ENCODE measurements at places on chromosomes 13 and 19.

DNA sequence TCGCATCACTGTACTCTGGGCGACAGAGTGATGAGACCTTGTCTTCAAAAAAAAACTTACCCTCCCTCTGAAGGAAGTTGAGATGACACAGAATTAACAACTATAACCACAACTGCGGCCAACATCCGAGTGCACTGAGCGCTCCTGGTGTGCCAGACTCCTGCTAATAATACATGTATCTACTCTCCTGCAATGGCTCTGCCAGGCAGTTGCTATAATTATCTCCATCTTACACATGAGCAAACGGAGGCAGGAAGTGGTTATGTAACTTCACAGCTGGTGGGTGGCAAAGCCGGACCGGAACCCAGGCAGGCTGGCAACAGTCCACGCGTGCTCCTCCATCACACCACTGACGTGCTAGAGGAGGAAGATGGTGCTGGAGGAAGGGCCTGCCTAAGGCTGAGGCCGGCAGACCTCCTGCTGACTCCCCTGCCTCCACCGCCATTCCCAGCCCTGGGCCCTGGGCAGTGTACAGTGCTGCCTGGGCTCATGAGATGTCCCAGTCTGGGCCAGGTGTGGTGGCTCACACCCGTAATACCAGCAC lies 12.6 kb downstream of the XRCC1 start:
- DNase-seq: peak; percentile 53

DNA sequence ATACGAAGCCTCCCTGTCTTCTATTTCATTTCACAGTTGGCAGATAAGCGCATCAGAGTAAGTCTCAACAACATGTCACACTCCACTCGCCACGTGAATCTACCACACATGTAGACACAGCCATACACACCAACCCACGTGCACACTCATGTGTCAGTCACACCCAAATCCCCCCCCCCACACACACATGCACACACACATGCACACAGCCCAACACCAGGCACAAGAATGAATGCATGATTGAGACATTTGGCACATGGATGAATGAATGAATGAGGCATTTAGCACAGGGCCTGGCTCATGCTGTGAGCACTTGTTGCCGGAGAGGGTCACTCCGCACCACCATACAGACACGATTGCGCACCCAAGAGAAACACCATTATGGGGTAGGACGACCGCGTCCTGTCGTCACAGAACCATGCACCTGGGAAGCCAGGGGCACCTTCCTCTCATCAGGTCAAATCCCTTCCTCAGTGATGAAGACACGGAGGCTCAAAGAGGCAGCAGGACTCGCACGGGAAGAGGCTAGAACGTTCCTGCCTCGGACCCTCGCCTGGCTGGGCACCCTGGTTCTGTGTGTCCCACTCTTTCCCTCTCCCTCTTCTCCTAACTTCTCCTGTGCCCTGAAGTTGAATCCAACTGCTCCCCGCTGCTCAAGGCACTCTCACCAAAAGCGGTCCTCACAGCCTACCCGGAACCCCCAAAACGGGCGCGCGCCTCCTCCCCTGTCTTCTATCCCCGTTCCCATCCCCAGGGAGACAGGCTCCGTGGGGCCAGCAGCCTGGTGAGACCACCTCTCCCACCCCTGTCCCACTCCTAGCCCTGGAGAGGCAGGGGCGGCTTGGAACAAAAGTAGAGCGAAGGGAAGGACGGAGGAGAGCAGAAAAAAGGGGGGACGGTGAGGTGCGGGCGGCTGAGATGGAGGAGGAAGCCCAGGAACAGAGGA lies 1.3 kb downstream of the MEIS3 start:
- no peak for DNase-seq

GRCh38 chr13:111555268-111555808 lies 234.9 kb downstream of the TEX29 start:
- DNase-seq: no peak

GRCh38 chr19:23778566-23778965 lies 19.9 kb upstream of the ZNF681 start:
- no peak for DNase-seq

DNA sequence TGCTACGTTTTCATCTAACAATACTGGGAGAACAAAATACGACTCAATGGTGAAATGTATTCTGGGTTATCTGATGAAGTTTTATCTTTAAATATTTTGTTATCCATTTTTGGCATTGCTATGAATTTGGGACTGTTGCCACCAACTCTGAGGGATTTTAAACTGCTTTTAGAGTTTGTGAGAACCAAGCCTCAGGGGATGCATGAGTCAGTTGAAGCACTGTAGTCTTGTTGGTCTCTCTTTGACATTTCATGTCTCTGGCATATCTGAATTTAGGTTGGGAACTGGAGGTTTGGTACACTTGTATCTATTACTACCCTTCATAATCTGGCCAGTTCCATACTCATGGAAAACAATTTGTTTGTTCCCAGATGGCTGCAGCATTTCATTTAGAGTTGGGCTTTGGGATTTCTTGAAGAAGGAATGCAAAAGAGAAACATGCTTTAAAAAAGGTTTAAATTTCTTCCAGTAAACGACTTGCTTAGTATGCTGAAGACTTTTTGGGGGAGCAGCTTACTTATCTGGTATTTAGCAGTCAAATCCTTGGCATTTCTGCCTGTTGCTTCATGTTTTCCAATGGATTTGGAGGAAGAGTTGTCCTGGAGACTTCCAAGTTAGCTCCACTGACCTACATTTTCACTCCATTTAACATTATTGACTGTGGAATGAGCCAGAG lies 28.9 kb downstream of the ARHGEF7 start:
- DNase-seq: no peak

- no peak for DNase-seq
Measured at GRCh38 chr19:13135068-13136062, 14.8 kb downstream of the STX10 start.

DNA sequence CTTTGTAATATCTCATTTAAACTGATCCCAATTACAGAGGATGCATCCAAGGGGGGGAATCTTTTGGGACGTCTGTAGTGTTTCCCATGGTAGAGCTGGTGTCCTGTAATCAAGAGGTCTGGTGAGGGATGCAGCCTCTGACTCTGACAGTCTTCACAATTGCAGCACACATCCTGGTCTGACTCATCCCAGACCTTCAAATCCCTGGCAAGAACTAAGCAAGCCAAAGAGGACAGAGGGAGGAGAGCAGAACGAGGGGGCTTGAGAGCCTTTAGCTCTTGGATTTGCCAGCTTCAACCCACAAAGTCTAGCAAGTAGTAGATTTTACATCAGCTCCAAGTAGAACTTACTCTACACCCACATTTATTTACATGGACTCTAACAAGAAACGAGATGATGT lies 17.3 kb upstream of the FCGBP start:
- no peak for DNase-seq

GRCh38 chr13:112822851-112823250 lies 133.0 kb downstream of the ATP11A start:
- DNase-seq: no peak

GRCh38 chr13:111482126-111482525 lies 161.7 kb downstream of the TEX29 start:
- DNase-seq: no peak

GRCh38 chr19:15296353-15296752 lies 36.0 kb downstream of the BRD4 start:
- no peak for DNase-seq

- no peak for DNase-seq
Measured at GRCh38 chr13:102277286-102277685, 124.6 kb downstream of the FGF14 start.

- DNase-seq: peak; percentile 46
Measured at GRCh38 chr19:5103061-5103701, 134.3 kb downstream of the KDM4B start.

- no peak for DNase-seq
Measured at GRCh38 chr19:43754253-43754502, 584 bp downstream of the SMG9 start.
